NCI-H1930 (cell line): ENCODE measurements at places on chromosomes 16 and 17.

DNA sequence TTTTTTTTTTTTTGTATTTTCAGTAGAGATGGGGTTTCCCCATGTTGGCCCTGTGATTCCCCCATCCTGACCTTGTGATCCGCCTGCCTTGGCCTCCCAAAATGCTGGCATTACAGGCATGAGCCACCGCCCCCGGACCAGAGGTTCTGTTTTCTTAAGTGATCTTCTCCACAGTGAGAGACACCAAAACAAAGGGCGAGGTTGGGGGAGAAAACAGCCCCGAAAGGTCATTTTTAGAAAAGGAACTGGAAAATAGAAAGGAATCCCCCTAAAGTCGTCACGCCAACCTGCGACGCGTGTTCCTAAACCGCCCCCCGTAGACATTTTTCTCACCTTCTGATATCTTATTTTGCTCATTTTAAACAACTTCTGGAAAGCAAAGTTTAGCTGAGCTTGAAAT, 6.1 kb upstream of the AXIN2 start:
- no peak for DNase-seq

DNA sequence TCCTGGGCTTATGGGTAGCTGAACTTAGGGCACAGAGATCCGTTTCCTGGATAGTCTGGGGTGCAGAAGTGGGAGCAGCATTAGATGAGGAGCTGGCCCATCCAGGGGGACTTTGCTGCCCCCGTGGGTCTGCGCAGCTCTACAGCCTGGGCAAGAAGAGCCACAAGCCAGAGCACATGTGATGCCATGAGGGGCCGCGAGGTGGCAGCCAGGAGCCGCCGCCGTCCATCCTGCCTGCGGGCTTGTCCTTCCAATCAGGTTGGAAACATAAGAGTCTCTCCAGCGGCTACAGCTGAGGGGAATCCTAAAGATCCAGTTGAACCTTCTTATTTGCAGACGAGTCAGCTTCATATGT, 21.9 kb downstream of the C1QTNF1 start:
- no peak for DNase-seq

DNA sequence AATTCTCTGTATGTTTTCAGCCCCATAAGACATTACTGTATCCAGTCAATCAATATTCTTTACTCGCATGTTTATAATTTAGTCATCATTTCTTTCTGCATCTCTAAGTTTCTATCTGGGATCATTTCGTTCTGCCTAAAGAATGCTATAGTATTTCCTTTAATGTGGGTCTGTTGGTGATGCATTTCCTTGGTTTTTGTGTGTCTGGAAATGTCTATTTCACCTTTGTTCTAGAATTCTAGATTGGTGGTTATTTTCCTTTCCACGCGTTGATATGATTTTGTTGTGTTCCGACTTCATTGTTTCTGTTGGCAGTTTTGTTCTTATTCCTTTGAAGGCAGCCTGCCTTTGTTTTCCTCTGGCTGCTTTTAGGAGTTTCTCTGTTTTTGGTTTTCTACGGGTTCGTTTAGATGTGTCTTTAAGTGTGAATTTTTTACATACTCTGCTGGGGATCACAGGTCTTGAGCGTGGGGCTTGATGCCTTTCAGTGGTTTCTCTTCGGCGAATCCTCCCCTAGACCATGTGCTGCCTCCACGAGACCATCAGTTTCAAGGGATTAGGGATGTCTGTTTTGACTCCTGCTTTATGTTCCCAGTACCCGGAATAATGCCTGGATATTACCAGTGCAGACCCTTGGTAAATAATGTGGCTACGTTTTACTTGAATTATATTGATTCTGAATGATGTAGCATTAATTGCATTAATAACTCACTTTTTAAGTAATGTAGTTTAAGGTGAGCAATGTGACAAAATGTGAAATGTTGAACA, 23.5 kb downstream of the POLR3E start:
- DNase-seq = no peak

- DNase-seq = no peak
These were observed 924 bp downstream of the SMARCD2 start for GRCh38 chr17:63841350-63842172.

- no peak for DNase-seq
These were observed 27.3 kb downstream of the HIC1 start for GRCh38 chr17:2082003-2082781.

DNA sequence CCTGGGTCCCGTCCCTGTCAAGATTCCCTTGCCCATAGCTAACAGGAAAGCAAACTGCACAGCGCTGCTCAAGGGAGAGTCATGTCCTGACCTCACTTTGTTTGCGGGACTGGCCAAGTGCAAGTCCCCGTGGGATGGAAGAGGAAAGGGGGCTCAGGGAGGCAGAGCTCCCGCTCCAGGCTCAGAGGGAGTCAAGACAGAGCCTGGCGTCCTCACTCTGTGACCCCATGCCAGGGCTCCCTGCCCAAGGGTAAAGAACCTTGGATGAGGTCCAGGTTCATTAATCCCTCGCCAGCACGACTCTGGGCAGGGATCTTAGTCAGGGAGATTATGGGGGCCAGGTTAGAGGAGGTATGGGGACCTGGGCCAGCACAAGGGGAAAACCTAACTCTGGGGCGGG, 51.5 kb upstream of the CBX4 start:
- no peak for DNase-seq

- DNase-seq = peak; percentile 74
These were observed 119.0 kb downstream of the SNX29 start for GRCh38 chr16:12095275-12096156.
